ENCODE measurements at places on chromosomes 2 and 18. TPM values are rescaled to one million over a fixed set of nuclear protein-coding genes. Genes with fewer than 3 reads are reported as not detected.

GRCh38 chr2:3301001-3301400 is 76.6 kb downstream of the EIPR1 start:
- no peak for DNase-seq

- no peak for DNase-seq
Observed at GRCh38 chr2:116586328-116586689, 1228.2 kb upstream of the DDX18 start.

DNA sequence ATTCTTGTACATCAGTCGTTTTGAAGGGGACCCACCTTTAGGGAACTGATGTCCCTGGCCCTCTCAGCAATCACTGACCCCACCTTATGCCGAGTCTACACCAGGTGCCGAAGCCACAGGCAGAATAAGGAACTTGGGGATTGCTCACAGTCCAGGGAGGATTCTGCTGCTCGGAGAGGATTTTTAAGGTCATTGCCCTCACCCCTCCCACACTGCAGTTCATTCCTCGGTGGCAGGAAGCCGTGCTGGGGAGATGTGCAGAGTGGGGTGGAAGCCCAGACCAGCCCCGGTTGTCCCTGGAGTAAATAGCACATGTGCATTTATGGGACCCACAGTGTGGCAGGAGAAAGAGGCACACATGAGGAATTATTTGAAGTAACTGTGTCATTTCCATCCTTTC is 50.4 kb downstream of the PLB1 start:
- no peak for DNase-seq

GRCh38 chr2:109364217-109364616 is 235.2 kb downstream of the SH3RF3 start:
- DNase-seq, result no peak

The FTCDNL1 gene
- 3.1 TPM for total RNA-seq

- DNase-seq, result no peak
Observed at GRCh38 chr2:213649176-213649575, 364.9 kb downstream of the SPAG16 start.

The IRS1 gene
- 35.9 TPM for total RNA-seq

DNA sequence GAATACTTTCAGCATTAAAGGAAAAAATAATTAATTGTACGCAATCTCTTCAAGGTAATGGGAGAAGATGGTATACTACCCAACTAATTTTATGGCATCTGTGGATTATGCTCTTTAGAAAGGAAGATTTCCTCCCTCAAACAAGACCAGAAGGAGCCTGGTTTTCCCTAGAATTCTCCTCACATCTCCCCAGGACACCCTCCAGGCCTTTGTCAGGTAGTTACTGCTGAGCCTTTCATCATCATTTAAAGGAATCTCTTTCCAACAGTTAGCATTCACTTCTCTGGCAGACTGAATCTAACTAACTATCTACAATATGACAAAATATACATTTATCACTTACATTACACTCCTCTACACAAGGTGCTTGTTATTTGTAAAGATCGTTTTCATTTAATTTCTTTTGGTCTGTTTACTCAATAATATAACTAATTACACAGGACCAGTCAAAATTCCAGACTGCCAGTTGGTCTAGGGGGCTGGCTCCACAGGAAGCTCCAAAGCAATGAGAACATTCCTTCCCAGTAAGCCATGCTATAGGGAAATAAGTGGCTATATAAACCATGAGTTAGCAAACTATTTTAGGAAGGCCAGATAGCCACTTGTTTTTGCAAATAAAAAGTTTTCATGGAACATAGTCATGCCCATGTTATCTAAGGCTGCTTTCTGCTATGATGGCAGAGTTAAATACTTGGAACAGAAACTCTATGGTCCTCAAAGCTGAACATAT is 19.1 kb downstream of the ZNF24 start:
- no peak for DNase-seq
